EH (cell line): ENCODE measurements at places on chromosomes 3 and 15.

GRCh38 chr15:42157981-42158765 is 1.7 kb upstream of the PLA2G4F start:
- DNase-seq: peak; percentile 65

DNA sequence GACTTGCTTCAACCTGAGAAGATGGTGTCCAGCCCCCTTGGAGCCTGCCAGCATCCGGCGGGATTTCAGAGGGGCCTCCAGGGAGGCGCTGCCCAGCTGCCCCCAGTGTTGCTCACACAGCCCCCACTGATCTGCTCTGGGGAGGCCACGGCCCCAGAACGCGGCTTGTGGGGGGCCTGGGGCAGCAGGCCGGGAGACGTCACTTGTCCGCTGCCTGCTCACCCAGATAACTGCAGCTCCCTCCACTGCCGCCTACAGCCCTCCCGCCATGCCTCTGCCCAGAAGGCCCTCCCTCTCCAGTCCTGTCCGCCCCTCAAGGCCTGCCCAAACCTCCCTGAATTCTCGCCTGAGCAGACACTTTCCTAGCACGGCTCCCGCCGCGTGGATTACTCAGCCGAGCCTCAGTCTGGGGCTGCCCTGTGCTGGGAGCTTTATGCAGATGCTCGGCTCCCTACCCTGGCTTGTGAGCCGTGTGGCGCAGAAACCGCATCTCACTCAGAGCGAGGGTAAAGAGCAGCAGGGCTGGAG is 17.2 kb upstream of the ADIPOQ start:
- peak; percentile 71 for DNase-seq

DNA sequence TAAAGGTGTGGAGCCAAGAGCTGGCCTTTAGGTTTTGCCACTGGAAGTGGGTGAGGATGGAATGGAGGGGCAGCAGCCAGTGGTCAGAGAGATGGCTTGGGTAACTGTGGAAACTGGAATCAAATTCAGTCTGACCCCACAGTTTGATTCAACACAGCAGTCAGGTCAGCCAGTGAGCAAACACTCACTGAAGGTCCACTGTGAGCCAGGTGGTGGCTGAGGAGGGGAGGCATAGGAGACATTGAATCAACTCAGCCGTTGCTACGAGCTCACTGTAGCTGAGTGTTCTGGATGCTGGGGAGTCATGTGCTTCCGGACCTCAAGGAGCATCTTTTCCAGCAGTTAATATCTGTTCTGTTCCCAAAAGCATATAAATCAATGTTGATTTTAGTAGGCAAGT is 37.5 kb downstream of the LPP start:
- DNase-seq: no peak

- peak; percentile 53 for DNase-seq
These were observed 22.6 kb upstream of the CACNA2D2 start for GRCh38 chr3:50525987-50526386.

GRCh38 chr3:123936400-123936799 is 24.6 kb downstream of the CCDC14 start:
- DNase-seq: peak; percentile 71

GRCh38 chr15:69451951-69452691 is 497 bp upstream of the RPLP1 start:
- peak; percentile 59 for DNase-seq

- no peak for DNase-seq
These were observed 9.0 kb upstream of the SLCO2A1 start for GRCh38 chr3:134038716-134039115.

DNA sequence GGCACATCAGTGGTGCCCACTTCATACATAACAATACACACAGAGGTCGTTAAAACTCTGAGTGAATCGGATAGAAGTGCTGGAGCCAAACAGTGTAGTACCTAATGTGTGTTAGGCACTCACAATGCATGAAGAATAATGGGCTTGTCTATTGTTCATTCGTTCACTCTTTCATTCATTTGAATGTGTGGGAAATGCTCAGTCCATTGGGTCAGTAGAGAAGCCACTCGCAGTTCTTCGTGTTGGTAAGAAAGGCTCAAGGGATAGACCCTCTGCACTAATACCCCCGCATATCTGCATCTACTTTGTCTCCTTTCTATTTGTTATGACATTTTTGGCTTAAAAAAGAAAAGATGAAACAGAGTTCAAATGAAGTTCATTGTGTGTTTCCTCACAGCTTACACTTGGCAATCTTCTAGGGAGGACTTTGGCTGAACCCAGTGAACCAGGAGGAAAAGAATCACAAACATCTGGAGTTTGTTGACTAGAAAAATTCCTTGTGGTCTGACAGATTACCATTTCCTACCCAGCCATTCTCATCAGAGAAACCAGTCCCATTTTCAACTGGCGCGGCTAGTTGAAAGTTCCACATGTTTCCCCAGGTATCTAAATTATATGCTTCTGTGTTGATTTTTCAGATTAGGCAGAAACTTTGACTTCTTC is 32.8 kb upstream of the MFSD1 start:
- peak; percentile 96 for DNase-seq

- DNase-seq: no peak
These were observed 77.0 kb upstream of the GBE1 start for GRCh38 chr3:81838457-81838856.

GRCh38 chr15:77715051-77715450 is 82.3 kb upstream of the LINGO1 start:
- DNase-seq: no peak

GRCh38 chr15:70094690-70095311 is 2.9 kb downstream of the TLE3 start:
- DNase-seq: no peak

DNA sequence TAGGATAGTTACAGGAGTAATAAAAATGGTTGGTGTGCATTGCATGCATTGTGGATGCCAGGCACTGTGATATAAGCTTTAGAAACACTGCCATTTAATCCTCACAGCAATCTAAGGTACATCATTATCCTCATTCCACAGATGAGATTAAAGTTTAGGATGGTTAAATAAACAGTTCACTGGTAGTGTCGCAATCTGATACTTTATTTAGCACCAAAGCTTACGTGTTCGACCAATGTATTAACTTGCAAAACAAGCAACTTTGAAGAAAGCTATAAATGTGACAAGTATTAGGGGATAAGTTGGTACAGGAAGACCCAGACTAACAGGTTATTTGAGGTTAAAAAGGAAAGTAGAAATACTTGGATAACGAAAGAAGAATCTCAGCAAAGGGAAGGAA is 150.5 kb upstream of the ZNF385D start:
- peak; percentile 27 for DNase-seq

- peak; percentile 82 for DNase-seq
These were observed 3.0 kb upstream of the ISLR2 start for GRCh38 chr15:74127255-74127953.

DNA sequence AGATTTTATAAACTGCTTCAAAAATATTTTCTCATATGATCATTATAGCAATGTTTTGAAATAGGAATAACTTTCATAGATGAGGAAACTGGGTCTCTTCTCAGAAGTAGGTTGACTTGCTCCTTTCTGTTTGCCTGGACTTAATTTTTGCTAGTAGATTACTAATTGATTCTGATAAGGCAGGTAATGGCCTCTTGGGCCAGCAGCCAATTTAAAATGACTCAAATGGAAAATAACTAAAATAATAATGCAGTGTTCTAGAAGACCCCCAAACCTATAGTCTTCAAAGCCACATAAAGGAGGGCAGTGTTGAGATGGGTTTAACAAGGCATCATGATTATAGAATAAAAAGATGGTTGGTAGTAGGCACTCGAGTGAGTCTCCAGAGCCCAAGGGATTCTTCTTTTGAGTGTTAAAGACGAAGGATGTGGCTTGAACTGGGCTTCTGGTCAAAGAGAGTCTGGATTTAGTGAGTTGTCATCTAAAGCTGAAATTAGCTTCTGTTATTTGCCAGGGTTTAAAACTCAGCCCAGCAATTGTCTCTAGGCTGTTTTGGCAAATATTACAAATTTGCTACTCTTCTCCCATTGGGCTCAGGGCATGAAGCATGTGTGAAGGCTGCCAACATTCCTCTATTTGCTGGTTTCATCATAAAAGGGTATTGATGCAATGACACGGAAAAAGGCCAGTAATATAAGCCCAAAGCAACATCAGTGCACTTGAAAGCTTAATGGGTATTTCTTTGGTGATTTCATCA is 297.1 kb upstream of the MEIS2 start:
- DNase-seq: no peak
